LoVo (cell line): ENCODE measurements at places on chromosomes 7 and 10.

- DNase-seq = no peak
Observed at GRCh38 chr7:116686033-116686432, 14.0 kb downstream of the MET start.

DNA sequence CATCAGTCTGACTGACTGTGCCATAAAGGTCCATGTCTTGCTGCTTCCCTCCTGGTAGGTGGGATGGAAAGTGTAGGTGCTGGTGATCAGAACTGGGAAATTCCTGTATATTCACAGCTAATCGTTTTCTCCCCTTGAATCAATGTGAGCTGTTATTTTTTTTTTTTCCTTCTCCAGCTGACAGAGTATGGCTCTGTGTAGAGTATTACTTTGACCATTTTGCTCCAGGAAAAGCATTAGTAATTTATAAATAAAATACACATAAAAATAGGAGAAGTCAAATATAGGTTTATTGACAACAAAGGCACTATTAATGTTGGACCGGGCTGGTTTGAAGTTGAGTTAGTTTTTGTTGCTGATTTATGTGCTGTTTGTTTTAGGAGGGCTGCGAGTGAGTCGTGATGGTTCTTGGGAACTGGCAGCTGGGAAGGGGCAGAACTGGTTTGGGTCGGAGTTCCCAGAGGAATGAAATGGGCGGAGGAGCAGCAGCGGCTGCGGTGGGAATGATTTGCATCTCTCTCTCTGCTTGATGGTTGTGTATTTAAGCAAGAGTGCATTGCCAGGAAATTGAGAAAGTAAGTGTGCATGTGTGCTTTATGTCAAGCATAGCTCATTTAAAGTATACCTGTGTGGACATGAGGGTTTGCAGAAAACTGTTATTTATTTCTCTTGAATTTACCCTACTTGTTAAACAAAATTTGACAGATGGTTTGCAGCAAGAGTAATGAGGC lies 80.9 kb downstream of the LRMDA start:
- DNase-seq = no peak

- DNase-seq = peak; percentile 65
Observed at GRCh38 chr10:29795850-29796249, 161.1 kb upstream of the SVIL start.

- no peak for DNase-seq
Observed at GRCh38 chr10:23804125-23804524, 365.2 kb downstream of the OTUD1 start.

DNA sequence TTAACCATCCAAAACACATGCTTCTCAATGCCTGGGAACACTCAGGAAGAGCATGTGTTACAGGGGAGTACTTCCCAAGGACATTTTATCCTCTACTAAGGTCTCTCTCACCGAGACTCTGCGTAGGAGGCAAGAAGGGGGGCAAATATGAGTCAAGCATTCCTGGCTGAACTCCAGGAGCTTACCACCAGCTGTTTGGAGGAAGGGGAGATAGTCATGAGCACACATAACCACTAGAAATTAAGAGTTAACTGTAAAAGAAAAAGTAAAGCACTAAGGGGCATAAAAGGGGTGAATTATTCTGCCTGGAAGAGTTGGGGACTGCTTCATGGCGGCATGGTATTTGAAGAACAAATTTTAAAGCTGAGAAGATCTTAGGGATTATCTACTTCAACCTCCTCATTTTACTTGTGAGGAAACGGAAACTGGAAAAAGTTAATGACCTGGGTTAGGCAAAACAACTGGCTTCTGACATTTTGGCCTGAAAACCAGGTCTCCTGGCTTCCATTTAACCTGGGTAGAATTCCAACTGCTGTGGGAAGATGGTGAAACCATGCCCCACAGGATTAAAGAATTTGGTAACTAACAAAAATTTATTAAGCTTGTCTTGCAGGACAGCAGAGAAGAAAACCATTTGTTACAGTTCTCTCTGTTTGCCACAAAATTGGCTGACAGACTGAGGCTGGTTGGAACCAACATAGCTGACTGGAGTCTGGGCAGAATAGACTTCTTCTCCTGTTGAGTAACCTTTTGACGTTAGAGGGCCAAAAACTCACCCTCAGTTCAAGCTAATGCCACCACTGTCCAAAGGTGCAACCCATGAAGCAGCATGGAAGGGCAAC lies 85.5 kb downstream of the SLC25A13 start:
- DNase-seq = no peak

DNA sequence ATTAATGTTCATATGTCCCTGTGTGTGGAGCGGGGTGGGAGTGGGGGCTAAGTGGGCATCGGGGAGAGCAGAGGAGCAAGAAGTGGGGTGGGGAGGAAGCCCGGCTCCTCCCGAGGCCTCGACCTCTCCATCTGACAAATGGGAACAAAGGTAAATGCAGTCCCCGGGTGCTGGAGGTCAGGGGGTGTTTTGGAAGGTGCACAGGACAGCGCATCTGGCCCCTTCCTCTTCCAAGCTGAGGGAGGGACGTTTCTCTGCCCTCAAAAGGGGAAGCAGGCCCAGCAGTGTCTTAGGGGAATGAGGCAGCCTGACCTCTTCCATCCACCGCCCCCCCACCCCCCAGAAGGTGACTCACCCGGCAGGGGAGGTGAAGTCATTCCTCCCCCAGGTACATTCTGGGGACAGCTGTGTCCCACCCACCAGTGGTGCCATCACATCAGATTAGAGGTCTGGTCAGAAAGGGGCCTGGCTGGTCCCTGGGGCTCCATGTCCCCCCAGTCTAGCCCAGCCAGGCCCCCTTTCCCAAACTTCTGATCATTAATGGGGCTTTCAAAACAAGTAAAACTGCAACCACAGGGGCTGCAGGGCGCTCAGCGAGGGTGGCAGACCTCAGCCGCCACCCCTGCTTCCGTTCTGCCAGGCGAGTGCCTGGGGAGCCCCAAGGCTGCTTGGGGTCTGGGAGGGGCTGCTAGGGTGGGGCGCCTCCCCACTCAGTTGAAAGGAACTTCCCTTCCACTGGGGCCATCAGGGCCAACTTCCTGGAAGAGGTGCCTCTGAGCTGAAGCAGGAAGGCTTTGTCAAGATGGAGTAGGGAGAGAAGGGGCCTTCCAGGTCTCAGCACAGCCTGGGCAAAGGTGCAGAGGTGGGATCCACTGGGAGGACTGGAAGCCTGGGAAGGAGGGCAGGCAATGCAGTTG lies 10.8 kb downstream of the LFNG start:
- no peak for DNase-seq

DNA sequence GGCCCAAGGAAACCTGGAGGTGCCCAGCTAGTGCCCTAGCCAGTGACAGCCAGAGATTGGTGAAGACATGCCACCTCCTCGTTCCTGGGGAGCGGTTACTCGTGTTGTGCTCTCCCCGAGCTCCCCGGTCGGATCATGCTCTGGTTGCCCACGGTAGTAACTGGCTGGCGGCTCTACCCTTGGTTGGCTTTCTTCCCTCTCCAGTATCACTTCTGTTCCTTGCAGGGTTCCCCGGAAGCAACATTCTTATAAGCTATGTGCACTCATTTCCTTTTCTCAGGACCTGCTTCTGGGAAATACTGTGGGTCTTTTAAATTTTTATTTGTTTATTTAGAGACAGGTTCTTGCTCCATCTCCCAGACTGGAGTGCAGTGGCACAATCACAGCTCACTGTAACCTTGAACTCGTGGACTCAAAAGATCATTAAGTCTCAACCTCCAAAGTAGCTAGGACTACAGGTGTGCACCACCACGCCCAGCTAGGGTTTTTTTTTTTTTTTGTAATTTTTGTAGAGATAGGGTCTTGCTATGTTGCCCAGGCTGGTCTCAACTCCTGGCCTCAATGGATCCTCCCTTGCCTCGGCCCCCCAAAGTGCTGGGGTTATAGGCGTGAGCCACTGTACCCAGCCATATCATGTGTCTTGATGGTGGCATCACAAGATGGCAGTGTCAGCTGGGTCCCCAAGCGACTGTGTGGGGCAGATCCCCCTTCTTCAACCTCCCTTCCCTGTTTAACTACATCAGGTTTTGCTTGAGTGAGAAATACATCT lies 6.9 kb upstream of the CALHM1 start:
- DNase-seq = no peak

DNA sequence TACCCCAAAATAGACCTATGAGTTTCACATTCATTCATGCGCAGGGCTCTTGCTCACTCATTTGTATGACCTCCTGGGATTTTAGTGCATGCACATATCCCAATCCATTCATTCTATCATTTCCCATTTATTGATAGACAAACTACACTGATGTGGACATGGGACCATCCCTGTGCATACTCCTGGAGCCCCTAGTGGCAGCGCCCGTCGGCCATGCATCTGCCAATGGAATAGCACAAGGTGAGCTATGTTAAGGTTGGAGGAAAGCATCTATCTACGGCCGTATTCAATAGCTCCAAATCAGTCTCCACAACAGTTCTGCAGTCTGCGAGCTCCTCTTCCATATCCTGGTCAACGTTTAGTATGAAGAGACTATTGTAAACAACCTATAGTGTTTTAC lies 31.7 kb upstream of the FIGNL1 start:
- DNase-seq = no peak

- no peak for DNase-seq
Observed at GRCh38 chr10:34880817-34881216, 65.7 kb upstream of the PARD3 start.

DNA sequence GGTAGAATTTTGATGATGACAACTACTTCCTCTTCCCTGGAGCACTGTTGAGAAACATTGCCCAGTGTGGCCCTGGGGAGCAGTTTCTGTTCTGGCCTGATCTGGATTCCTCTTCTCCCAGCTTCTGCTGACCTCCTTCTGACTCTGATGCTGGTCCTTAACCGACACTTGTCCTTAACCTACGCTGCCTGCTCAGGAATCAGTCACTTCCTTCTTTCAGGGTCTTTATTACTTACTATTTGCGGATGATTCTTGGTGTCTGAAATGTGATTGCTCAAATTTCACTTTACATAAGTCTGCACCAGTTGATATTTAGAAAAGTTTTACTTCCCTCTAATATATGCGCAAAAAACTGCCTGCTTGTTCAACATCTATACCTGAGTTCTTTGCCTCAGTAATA lies 164.1 kb downstream of the PTEN start:
- DNase-seq = no peak

DNA sequence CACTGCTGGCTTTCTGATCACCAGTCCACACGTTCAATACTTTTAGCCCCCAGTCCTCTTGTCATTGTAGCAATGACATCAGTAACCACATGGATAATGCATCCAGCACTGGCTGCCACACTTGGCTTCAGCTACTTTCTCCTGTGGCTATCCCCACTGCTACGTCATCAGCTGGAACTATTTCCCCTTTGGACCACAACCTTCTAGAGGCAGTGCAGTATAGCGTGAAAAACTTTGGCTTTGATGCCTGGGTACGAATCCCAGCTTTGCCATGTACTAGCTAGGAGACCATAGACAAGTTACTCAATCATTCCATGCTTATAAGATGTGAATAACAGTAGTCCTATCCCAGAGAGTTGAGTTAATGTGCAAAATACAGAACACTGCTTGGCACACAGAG lies 63.2 kb downstream of the CCDC3 start:
- DNase-seq = no peak

- peak; percentile 71 for DNase-seq
Observed at GRCh38 chr10:80078448-80079311, at the start of gene TMEM254. Gene TMEM254 (plus strand): TSS chr10:80078665. CDS start chr10:80078700, 35 bp downstream.

DNA sequence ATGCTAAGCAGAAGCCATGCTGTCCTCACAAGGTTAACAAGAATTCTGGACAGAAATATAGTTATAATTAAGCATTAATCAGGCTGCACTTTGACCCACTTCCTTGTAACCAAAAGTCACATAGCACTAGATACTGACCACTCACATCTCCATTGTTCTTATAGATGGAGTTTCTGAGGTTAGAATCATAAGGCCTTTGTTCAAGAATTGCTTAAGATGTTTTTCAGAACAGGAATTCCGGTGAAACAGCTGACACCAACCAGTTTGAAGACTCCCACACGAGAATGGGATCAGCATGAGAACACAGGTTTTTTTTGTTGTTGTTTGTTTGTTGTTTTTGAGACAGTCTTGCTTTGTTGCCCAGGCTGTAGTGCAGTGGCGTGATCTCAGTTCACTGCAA lies 488.3 kb upstream of the NRP1 start:
- DNase-seq = no peak

DNA sequence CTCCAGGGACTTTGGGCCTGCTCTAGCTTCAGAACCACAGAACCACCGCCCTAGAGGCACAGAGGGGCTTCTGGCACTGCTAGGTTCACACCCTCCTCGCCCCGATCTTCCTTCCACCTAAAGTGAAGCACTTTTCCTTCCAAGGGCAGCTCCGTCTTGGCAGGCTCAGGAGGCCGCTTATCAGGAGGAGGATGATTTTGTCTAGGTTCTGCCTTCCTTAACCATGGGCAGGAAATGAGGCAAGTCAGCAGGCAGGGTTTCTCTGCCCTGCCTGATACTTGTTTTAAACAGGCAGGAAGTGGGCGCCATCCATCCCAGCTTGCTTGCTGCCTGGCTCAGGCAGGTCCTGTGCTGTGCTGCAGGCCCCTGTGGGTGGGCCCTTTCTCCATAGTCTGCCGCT lies 8.3 kb upstream of the ATP6V0E2 start:
- no peak for DNase-seq

GRCh38 chr7:598899-599298 lies 79.3 kb upstream of the PDGFA start:
- DNase-seq = no peak

DNA sequence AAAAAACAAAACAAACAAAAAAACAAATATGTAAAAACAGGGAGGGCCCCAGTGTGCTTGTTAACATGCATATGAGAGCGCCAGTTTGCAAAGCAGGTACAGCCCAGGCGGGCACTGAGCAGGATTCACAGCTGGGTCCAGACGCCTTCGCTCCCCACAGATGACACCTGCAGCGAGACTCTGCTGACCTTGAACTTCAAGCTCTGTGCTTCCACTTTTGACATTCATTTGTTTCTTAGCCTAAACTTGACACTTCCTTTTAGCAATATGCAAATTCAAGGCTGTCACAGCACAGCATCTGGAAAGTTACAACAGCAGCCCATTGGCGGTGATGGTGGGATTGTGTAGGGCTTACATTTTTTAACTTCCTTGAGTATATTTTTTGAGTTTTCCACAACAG lies 88.8 kb upstream of the TNS3 start:
- DNase-seq = no peak

- no peak for DNase-seq
Observed at GRCh38 chr7:158111906-158112570, 475.6 kb downstream of the PTPRN2 start.

GRCh38 chr10:62047960-62048383 lies 146.5 kb downstream of the ARID5B start:
- DNase-seq = peak; percentile 22

GRCh38 chr10:70874061-70874460 lies 14.3 kb downstream of the PCBD1 start:
- DNase-seq = no peak

- DNase-seq = no peak
Observed at GRCh38 chr10:84184517-84184916, 9.8 kb upstream of the CDHR1 start.
